ENCODE measurements at places on chromosomes 6 and 20.
A peak's percentile ranks its signal among the peaks of the same experiment; 100 is the strongest.

DNA sequence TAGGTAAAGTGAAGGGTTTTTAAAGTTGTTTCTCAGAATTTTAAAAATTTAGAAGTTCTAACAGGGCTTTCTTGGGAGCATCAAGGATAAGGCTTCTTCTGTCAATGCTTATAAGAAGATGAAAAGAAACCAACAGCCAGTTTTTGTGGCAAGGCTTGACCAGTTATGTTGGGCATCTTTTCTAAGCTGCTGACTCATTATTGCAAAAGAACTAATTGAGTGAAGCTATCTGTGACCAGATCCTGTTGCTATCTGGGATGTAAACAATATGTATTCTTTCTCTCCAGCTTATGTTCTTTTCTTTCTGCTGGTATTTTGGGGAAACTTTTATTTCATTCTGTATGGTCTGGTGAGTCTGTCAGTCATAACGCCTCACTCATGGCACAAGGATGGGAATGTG lies 643.8 kb downstream of the HDGFL1 start:
- H3K27me3 ChIP-seq, result no peaks in the 10 kb centered on the region
- no peaks in the 10 kb centered on the region for H3K36me3 ChIP-seq
- no peak for DNase-seq
- no peak overlapping the region for H3K27ac ChIP-seq
- H3K4me1 ChIP-seq, result no peaks in the 10 kb centered on the region
- H3K4me3 ChIP-seq, result no peak overlapping the region

GRCh38 chr6:16007146-16007545 lies 121.7 kb upstream of the MYLIP start:
- H3K4me3 ChIP-seq, result no peak overlapping the region
- no peaks in the 10 kb centered on the region for H3K36me3 ChIP-seq
- no peak overlapping the region for H3K27ac ChIP-seq
- no peaks in the 10 kb centered on the region for H3K4me1 ChIP-seq

DNA sequence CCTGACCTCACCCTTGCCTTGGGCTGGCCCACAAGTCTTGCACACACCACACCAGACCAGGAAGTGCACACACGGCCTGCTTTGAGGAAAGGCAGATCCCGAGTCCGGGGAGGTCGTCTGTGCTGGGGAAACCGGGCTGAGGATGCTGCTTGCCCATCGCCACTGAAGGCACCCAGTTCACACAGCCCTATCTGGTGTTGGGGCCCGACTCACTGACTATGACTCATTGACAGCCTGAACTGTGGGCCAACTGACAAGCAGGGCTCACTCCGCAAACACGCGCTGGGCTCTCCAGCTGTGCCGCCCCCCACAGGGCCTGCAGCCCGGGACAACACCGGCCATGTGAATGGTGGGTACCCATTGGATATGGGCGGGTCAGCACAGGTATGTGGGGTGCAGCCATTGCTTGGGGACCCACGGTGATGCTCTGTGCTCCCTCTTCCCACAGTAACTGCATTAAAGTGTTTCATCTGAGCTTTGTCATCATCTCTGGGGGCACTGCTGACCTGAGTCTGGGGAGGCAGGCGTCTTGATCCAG lies 1.6 kb downstream of the SAMD10 start:
- peaks cover 5% of the 10 kb centered on the region for H3K36me3 ChIP-seq
- DNase-seq, result peak; percentile 52
- H3K4me3 ChIP-seq, result no peak overlapping the region
- H3K27ac ChIP-seq, result no peak overlapping the region

GRCh38 chr20:62660240-62660615 lies 17.9 kb downstream of the SLCO4A1 start:
- H3K36me3 ChIP-seq, result no peaks in the 10 kb centered on the region
- H3K27ac ChIP-seq, result no peak overlapping the region
- H3K27me3 ChIP-seq, result no peaks in the 10 kb centered on the region
- no peaks in the 10 kb centered on the region for H3K4me1 ChIP-seq

DNA sequence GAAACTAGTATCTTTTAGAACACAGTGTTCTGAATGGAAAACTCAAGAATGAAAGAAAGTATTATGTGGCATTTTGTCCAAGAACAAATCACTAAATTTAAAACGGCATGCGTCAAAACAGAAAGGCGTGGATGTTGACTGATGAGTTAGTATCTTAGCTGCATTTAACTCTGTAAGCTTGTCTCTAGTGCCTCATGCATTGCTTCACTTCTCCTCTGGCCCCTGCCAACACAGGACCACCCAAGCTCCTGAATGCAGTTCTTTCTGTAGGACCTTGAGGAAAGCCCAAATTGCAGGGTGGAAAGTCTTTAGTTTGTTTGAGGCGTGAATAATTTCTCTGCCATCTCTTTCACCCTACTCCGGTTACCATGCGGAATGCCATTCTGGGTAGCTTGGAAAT lies 632.2 kb downstream of the COL12A1 start:
- no peak overlapping the region for H3K4me3 ChIP-seq
- H3K4me1 ChIP-seq, result no peaks in the 10 kb centered on the region
- no peaks in the 10 kb centered on the region for H3K36me3 ChIP-seq
- no peak overlapping the region for H3K27ac ChIP-seq
